ENCODE measurements at places on chromosomes 3 and 15.

- no peak for DNase-seq
These were observed 48.2 kb downstream of the CRYGS start for GRCh38 chr3:186496016-186496415.

GRCh38 chr3:193912621-193913178, 223.2 kb upstream of the HES1 start:
- DNase-seq: no peak

- DNase-seq: no peak
These were observed 213.9 kb upstream of the PFN2 start for GRCh38 chr3:150184426-150185071.

DNA sequence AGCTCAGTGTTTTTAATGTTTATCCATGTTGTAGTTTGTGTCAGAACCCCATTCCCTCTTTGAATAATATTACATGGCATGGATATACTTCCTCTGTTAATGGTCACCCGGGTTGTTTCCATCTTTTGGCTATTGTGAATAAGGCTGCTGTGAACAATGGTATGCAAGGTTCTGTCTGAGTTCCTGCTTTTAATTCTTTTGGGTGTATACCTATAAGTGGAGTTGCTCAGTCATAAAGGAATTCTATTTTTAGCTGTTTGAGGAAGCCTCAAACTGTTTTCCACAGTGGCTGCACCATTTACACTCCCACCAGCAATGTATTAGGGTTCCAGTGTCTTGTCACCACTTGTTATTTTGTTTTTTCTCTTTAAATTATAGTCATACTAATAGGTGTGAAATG, 99.6 kb downstream of the SLC25A26 start:
- DNase-seq: no peak

DNA sequence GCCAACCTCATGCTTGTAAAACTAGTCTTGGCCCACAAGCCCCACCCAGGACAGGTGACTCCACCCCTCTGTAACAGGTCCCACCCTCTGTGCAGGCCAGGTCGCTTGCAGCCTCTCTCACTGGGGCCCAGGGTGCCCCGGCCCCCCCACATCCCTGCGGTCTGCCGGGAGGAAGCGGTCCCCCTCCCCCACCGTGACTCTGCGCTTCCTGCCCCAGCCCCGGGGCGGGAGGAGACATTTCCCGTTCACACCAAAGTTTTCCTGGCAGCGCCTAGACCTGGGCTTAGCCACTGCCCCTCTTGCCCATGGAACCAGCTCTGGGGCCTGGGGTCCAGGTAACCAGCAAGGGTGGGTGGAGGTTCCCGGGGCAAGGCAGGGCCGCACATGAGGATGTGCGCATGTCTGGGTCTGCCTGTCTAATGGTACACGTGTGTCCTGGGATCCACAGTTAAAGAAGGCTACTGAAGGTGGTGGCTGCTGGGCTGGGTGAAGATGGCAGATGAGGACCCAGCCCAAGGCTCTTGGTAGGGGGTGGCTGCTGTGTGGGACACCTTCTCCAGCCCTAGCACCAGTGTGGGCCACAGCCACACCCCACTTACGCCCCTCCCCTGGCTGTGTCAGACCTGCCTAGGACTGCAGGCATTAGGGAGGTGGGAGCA, 8.4 kb downstream of the NBEAL2 start:
- peak; percentile 88 for DNase-seq

DNA sequence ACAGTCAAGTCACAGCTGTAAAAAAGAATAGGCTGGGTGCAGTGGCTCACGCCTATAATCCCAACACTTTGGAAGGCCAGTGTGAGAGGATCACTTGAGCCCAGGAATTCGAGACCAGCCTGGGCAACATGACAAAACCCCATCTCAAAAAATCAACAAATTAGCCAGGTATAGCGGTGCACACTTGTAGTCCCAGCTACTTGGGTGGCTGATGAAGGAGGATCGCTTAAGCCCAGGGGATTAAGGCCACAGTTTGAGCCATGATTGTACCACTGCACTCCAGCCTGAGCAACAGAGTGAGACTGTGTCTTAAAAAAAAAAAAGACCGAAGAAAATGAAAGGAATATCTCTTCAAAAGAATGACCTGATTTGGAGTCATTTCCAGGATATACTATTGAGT, 6.6 kb downstream of the HERC1 start:
- DNase-seq: no peak

GRCh38 chr3:142566096-142566495, 12.4 kb downstream of the ATR start:
- no peak for DNase-seq

- peak; percentile 10 for DNase-seq
These were observed 55.4 kb upstream of the KLF13 start for GRCh38 chr15:31271224-31271635.

DNA sequence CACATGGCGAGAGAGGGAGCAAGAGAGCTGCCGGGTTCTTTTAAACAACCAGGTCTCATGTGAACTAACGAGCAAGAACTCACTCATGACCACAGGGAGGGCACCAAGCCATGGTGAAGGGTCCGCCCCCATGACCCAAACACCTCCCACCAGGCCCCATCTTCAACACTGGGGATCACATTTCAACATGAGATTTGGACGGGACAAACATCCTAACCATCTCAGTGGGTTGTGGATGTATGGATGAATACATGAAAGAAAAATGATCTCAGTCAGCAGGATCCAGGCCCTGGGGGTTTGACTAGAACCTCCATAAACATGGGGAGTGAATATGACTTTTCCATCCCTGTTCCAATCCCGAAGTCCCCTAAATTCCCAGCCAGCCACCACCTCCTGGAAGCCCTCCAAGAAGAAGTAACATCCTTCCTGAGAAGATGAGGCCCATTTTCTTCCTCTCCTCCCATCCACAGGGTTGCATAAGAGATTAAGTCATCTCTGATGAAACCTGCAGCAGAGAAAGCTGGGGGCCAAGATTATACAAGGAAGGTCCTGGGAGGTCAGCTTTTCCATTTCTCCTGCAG, 9.5 kb downstream of the CAV3 start:
- DNase-seq: no peak

GRCh38 chr3:183008800-183009199, 28.5 kb upstream of the DCUN1D1 start:
- DNase-seq: no peak

- no peak for DNase-seq
These were observed 847 bp downstream of the WHAMM start for GRCh38 chr15:82810061-82810889.

DNA sequence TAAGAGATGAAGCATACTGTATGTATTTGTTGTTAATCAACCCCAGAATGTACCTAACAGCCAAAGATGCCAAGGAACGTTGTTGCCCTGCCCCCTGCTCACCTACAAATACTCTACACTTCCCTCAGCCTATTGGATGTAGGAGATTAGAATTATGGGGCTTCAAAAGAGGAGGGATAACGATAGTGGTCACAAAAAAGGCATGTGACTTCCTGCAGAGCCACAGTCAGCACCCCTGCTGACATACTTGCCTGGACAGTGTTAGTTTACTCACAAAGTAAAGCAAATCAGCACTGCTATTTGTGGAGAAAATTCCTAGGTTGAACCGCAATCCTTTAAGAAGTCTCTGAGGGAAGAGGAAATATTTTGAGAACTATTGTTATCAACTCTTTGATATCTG, 37.9 kb downstream of the PARP15 start:
- DNase-seq: no peak

- no peak for DNase-seq
These were observed 215.0 kb upstream of the IGF1R start for GRCh38 chr15:98433346-98433745.

- no peak for DNase-seq
These were observed 10.8 kb upstream of the MEF2A start for GRCh38 chr15:99554880-99555488.

DNA sequence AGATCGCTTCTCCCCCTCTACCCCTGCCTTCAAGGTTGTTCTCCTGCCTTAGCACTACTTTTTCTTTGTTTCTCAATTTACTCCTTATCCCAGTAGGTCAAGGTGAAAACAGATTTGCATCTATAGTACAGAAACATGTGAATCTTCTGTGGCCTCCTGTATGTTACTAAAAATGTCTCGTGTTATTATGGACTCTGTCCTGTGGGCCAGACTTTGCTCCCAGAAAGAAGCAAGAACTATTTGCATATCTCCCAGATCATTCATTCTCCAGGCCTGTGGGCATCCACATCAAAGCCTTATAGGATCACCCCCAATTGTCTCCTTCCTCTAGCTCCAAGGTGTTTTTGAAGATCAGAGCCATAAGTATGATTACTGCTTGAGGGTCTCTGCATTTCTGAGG, 169.5 kb upstream of the ROPN1 start:
- DNase-seq: no peak

Data from stimulated activated CD4-positive, alpha-beta T cell treated with anti-CD3 and anti-CD28 coated beads, Interleukin-2, amount 100 ng/mL, for 24 hours (primary cell).